ENCODE measurements at places on chromosomes 6 and 20. TPM values are rescaled to one million over a fixed set of nuclear protein-coding genes. Genes with fewer than 3 reads are reported as not detected.

Gene HLA-DOA
- total RNA-seq = 0.31 TPM

Gene SCRT2
- 6.3 TPM for total RNA-seq

Gene FAM217A
- not detected for total RNA-seq

Gene TRIM10
- total RNA-seq = 0.31 TPM

Gene FILIP1
- total RNA-seq = 2.2 TPM

Gene GJA10
- not detected for total RNA-seq

Gene DOP1A
- 140 TPM for total RNA-seq

Gene DTD1
- total RNA-seq = 87.6 TPM

Gene IMPG1
- total RNA-seq = not detected

Gene ARMH2
- not detected for total RNA-seq

Gene BPHL
- total RNA-seq = 32.9 TPM

Gene HLA-DRB5
- total RNA-seq = not detected

Gene MEI4
- total RNA-seq = 0.31 TPM

Gene LRRN4
- total RNA-seq = not detected

Gene LPIN3
- 0.63 TPM for total RNA-seq

Gene NFATC2
- total RNA-seq = 0.63 TPM

Gene GPR6
- 1.3 TPM for total RNA-seq

Gene KIAA0408
- 120 TPM for total RNA-seq

Gene SDHAF4
- total RNA-seq = 17.5 TPM

Gene PPP1R11
- total RNA-seq = 25.4 TPM

Gene HLA-DMB
- 0.31 TPM for total RNA-seq

Gene ZBTB12
- 31.0 TPM for total RNA-seq

Gene HLA-F
- 0.94 TPM for total RNA-seq

Gene SMLR1
- total RNA-seq = not detected

Gene RUNX2
- total RNA-seq = 0.31 TPM

Gene MUC22
- not detected for total RNA-seq

Gene GUCA1A
- total RNA-seq = 1.6 TPM

Gene IL17A
- not detected for total RNA-seq

Gene PLN
- total RNA-seq = not detected

Gene ETV7
- total RNA-seq = not detected

Gene MYBL2
- 2.2 TPM for total RNA-seq

Gene SIRPD
- not detected for total RNA-seq

Gene C6orf52
- not detected for total RNA-seq

Gene VSX1
- not detected for total RNA-seq

Gene UBD
- total RNA-seq = not detected

Gene CLDN20
- not detected for total RNA-seq
